ENCODE measurements at places on chromosomes 7 and 10.

- no peak for DNase-seq
Measured at GRCh38 chr7:44286182-44286617, 39.2 kb downstream of the CAMK2B start.

- no peak for DNase-seq
Measured at GRCh38 chr10:62037890-62038608, 136.6 kb downstream of the ARID5B start.

DNA sequence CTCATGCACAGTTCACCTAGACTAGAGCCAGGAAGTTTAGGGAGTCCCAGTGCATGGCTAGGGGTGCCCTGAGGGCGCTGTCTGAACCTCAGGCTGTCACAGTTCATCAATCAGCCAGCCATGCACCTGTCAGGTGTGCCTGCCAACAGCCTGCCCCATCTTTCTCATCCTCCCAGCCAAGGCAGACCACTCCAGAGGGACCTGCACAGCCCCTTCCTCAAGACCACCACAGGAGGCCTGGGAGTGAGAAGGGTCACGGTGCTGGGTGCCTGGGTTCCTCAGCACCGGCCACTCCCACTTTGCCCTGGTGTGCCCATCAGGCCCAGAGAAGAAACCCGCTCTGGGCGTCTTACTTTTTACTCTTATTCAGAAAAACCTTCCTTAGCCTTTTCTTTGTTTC is 8.4 kb downstream of the ATP6V1F start:
- no peak for DNase-seq

DNA sequence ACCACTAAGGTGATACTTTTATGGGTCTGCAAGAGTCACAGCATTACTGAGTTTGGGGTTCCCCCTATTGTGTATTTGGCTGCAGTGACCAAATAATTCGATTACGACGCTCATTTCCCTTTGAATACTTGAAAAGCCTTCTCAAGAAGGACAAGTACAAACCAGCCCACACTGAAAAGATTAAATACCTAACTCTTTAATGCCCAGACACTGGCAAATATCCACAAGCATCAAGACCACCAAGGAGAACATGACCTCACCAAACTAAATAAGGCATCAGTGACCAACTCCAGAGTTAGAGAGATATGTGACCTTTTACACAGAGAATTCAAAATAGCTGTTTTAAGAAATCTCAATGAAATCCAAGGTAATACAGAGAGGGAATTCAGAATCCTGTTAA is 31.8 kb upstream of the SFTPD start:
- no peak for DNase-seq

DNA sequence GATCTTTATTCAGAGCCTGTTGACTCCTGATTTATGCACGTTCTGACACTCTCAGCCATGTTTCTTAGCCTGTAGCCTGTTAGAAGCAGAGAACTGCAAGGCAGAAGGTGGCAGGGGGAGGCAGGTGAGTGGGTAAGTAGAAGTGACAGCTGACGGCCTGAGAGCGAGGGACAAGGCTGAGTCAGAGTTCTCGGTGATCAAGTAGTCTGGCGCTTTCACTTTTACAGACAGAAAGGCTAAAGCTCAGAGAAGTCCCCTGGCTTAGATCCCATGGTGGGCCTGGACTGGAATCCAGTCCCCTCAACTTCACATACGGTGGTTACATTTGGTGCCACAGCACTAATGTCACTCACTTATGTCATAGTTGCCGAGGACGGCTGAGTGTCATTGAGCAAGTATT is 139.0 kb downstream of the TACC2 start:
- DNase-seq: no peak

- no peak for DNase-seq
Measured at GRCh38 chr10:35335133-35336083, 901 bp upstream of the CCNY start.

DNA sequence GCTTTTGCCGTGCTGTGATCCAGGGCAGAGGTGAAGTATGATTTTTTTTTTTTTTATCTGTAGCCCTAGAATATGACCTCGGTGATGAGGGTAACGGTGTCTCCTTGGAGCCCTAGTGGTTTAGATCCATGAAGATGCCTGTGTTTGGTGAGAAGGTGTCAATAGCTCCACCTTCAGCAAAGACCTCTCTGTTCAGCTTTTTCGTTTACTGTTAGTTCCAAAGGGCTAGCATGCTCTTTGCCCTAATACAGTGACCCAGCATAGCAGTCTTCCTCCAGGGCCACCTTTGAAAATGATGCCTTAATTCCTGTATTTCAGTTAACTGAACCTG is 746 bp upstream of the MRPS16 start:
- DNase-seq: no peak

GRCh38 chr7:144063710-144064109 is 5.9 kb upstream of the OR2A25 start:
- no peak for DNase-seq

GRCh38 chr10:66204838-66205237 is 721.0 kb upstream of the LRRTM3 start:
- DNase-seq: no peak

- DNase-seq: no peak
Measured at GRCh38 chr7:96973986-96974385, 31.4 kb upstream of the DLX6 start.

DNA sequence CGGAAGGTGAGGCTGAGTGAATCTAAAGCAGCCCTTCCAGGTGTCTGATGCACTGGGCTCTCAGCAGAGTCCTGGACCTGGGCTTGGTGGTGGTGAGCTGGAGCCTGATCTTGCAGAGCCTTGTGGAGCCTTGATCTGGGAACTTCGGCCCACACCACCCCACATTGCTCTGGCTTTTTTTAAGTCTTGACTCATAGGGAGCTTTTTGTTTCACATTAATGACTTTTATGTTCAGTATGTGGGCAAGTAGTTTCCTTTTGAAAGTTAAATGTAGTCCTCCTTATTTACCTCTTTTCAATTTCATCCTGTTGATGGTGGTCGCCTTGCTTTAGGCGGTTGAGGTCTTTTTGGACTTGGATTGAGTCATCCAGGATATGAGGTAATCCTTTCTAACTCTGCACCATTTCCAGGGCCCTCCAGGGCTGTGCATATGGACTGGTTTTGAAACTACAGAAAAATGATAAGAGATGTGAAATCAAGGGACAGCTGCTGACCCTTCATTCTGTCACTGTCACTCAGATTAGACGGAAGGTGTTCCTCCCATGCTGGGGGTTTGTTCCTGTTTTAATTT is 2.9 kb upstream of the NRAP start:
- no peak for DNase-seq

DNA sequence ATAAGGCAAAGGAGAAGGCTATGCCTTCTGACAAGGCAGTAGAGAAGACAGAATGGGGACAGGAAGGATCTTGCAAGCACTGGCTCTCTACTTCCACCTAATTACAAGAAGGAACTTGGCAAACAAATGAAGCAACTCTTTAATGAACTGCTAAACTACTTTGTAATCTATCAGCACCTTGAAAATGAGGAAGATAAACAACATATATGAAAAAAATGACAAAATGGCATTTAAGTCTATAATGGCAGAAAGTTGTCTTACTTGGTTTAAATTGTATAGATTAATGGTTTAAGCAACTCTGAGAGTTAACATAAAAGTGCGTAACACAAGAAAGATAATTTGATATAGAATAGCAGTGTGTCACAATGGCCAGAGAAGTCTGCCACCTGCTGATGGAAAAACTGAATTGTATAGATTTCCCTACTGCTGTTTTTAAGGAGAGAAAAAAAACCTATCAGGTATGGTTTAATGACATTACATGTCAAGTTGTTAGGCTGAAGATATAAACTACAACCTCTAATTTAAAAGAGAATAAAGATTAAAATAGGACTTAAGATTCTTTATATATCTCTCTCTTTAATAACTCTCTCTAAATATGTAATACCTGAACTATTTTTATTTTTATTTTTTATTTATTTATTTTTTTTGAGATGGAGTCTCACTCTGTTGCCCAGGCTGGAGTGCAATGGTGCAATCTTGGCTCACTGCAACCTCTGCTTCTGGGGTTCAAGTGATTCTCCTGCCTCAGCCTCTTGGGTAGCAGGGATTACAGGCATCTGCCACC is 11.8 kb downstream of the NT5C3A start:
- DNase-seq: no peak

- DNase-seq: no peak
Measured at GRCh38 chr7:105738133-105738532, 138.3 kb downstream of the ATXN7L1 start.

- DNase-seq: no peak
Measured at GRCh38 chr7:144545330-144545729, 141.8 kb upstream of the NOBOX start.

DNA sequence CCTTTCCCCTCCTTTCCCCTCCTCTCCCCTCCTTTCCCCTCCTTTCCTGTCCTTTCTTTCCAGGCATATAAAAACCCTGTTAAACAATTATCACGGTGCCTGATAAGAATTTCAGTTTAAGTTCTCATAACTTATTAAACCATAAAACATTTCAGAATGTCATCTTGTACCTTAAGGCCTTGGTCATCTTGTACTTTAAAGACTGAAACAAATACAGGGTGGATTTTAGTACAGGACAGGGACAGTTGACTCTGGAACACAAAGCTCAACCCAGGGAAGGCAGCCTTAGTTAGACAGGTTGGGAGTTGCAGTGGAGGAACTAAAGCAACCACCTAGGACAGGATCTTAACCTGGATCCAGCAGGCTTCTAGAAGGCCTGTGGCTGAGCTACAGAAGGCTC is 1.2 kb downstream of the AGR3 start:
- no peak for DNase-seq

DNA sequence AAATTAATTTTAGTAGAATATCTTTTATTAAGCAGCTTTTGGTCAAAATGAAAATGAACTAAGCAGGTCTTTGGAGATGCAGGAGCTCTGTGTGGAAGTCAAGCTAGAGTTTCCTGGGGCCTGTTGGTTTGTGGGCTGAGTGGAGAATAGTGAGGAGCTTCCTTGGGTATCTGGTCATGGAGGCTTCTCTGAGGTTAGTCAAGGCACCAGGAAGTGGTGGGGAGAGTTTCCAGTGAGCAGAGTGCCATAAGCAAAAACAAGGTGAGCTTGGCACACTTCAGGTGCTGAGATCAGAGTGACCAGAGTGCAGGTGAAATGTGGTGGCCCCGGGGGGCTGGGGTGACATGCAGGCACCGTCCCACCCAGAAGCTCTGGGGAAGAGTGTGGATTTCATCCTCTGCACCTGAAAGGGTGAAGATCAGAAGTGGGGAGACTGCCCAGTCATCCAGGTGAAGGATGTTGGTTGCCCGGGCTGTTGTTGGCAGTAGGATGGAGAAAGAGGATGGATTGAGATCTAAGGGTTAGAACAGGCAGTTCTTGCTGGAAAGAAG is 77.4 kb downstream of the WDR37 start:
- no peak for DNase-seq

DNA sequence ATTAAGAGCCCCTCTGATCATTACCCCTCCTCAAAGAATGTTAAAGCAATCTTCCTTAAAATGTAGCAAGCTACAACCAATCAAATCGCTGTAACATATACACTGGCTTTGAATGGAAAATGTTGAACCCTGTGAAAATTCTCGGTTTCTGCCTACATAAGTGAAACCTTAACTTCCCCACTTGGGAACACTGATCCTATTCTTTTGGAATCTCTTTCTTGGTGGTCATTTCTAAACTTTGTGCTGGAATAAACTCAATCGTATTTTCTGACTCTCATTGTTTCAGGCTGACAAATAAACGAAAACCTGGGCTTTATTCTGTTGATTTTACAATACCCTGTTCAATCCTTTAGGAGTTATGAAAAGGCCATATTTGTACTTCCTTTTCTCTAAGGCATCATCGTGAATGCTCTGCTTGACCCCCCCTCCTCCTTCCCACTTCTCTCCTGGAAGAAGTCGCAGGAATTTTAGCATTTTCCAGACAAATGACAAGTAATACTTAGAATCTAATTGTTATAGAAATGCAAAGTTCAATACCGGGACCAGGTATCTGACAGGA is 155.1 kb upstream of the FAM13C start:
- no peak for DNase-seq

DNA sequence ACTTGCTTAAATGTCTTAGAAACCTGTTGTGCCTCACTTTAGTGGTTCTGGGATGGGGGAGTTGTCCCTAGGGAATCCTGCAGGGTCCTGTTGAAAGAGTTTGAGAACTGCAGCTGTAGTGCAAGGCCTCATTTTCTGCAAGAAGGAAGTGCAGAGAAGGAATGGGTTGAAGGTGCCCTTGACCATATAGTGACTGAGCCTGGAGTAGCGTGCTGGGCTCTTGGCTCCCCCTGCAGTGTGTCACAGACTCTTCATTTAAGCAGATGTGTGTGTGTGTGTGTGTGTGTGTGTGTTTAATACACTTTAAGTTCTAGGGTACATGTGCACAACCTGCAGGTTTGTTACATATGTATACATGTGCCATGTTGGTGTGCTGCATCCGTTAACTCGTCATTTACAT is 92.2 kb downstream of the GRK5 start:
- DNase-seq: no peak

DNA sequence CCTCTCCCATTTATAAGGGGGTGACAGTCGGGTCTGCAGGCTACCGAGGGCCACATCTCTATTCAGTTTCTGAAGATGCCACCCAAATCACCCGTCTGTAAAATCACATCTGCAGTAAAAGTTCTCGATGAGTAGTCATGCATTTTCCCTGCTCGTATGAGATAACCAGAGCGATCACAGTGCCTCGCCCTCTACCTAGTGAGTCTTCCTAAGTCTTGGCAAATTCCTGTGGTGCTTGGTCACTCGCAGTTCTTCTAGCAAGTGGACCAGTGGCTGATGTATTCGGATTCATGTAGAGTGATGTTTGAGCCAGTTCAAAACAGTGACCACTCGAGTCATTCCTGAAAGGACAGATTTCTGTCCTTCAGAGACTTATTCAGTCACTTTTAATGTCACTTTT is 44.9 kb downstream of the INSYN2A start:
- DNase-seq: no peak

GRCh38 chr7:148153616-148154284 is 436.8 kb upstream of the C7orf33 start:
- no peak for DNase-seq

- no peak for DNase-seq
Measured at GRCh38 chr7:137262599-137262998, 80.9 kb downstream of the PTN start.

GRCh38 chr10:34524369-34525091 is 290.6 kb downstream of the PARD3 start:
- DNase-seq: no peak

GRCh38 chr10:20874261-20874660 is 22.9 kb downstream of the NEBL start:
- no peak for DNase-seq

DNA sequence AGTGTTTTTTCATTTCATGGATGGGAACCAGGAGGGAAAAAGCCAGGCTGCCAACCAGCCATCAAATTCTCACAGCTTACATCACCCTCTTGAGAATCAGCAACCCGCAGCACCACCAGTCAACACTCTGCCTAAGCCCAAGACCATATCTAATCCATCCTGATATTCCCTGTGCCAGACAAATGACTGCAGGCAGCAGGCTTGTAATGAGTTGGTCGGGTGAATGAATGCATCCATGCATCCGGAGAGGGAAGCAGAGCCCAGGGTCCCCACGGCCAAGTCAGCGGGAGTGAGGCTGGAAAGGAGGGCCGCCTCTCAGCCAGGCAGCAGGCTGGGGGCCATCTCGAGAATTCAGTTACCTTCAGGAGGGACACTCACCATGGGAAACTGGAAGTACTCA is 46.9 kb downstream of the SLIT1 start:
- no peak for DNase-seq

Data from stimulated activated CD8-positive, alpha-beta memory T cell treated with anti-CD3 and anti-CD28 coated beads, Interleukin-15, amount 100 ng/mL, for 24 hours (primary cell).